ENCODE measurements at places on chromosomes 12 and 14.

- no peak for DNase-seq
These were observed 37.6 kb downstream of the CD9 start for GRCh38 chr12:6237830-6238229.

- no peak for DNase-seq
These were observed 48.3 kb downstream of the DNAI7 start for GRCh38 chr12:25146686-25147085.

DNA sequence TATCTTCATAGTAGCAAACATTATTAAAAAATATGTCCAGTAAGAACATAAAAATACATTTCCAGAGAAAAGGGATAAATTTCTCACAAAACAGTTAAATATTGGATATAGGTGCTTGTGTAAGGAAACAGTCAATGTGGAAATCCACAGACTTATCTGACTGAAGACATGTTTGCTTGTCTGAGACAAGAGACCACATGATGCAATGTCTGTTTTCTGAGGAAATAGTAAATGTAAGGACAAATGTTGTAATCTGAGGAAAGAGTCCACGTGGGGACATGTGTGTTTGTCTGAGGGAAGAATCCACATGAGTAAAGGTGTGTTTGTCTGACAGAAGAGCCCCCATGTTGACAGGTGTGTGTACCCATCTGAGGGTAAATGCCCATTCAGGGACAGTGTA lies 1093.2 kb downstream of the TMEM121 start:
- DNase-seq = no peak

GRCh38 chr14:94449930-94450329 lies 2.7 kb downstream of the SERPINA11 start:
- no peak for DNase-seq
